Ovary (tissue), 10 donors: ENCODE measurements at places on chromosomes 5 and 9.

GRCh38 chr5:150122536-150123481 is 32.8 kb downstream of the PDGFRB start:
- DNase-seq: no peak

DNA sequence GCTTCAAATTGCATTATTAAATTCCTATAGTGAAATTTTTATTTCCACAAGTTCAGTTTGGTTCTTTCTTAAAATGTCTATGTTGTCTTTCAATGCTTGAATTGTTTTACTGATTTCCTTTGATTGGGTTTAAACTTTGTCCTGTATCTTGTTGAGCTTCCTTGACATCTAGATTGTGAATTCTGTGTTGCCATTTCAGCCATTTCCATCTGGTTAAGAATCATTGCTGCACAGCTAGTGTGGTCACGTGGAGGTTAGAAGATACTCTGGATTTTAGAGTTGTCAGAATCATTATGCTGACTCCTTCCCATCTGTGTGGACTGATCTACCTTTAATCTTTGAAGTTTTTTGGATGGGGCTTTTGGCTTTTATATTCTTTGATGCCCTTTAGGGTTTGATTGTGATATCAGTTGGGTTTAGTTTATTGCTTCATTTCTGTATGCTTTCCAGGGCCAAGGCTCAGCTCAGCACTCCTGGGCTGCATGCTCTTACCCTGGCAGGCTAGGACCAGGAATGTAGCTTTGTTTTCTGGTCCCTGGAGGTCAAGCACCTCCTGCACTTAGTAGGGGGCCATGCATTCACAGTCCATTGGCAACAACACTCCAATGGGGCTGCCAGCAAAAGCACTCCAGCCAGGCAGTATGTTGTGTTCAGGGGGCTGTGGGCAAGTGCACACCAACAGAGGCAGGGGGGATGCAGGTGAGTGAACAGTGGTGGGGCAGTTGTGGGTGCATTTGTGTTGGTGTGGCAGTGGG is 141.4 kb downstream of the PRR16 start:
- no peak for DNase-seq

DNA sequence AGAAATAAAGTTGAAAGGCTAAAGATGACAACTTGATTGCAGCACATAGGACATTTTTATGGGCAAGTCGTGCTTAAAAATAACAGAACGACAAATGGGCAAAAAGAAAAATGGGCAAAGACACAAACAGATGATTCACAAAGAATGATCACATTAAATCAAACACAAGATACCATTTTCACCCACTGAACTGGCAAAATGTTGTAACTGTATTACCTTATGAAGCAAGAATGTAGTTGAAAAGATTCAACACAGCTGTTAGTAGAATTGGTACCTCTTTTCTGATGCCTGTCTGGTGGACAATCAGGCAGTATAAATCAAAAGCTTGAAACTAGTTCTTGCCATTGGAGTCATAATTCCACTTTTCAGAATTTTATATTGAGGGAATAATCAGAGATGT is 81.0 kb upstream of the PALM2AKAP2 start:
- no peak for DNase-seq

DNA sequence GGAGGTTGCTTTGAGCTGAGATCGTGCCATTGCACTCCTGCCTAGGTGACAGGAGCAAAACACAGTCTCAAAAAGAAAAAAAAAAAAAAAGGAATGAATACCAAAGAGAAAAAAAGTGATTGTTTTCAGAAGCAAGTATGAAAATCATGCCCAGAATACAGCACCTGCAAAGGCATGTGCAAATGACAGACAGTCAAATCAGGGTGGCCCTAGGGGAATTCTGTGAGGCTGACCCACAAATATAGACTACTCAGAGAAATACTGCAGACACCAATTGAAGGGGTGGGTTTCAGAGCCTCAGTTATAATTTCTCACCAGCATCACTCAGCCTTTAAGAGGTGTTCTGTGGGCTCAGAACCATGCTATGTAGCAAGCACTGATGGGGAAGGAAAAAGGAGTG is 28.6 kb downstream of the DCAF12 start:
- no peak for DNase-seq

DNA sequence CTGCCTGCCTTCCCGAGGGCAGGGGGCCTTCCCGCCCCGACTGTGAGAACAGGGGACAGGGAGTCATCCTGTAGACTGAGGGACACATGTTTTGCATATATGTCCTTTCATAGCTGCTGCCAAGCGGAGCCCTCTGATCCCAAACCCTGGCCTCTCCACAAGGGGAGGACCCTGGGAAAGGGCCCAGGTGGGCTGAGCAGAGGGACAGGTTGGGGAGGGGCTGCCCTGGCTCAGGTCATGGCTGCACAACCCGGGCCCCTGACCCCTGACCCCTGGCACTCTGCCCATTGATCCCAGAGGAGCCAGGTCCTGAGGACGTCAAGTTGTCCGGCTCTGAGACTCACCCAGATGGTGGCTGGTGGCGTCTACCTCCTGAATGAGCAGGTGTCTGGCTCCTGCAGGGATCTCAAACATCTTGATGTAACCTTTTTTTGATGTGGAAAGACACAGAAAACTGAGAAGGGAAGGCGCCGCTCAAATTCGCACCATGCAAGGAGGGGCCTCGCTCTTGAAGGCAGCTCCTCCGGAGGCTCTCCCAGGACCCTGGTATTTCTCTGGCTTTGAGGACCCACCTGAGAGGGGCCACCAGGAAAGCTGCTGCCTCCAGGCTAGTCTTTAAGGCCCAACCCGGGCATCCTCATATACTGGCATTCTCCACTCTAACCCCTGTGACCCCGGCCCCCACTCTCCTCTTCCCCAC is 71.9 kb downstream of the ZNF354C start:
- no peak for DNase-seq

DNA sequence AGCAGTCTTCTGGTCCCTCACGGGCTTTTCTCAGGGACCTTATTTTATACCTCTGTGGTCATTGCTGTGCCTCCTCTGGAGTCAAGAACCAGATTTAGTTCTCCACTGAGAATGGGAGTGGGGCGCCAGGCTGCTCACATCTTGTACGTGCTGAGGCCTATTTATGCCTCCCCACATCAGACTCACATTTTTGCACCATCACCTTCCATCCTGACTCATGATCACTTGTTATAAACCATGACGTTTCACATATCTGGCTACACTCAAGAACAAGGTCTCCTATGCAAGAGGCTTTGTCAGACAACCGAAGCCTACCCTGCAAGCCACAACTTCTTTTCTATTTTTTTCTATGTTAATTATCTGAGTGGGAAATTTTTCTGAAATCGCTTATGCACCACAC is 10.7 kb downstream of the PRUNE2 start:
- no peak for DNase-seq

- DNase-seq: no peak
These were observed 136.2 kb upstream of the LPCAT1 start for GRCh38 chr5:1660001-1660400.

- no peak for DNase-seq
These were observed 45.7 kb downstream of the FXN start for GRCh38 chr9:69081261-69081660.

- no peak for DNase-seq
These were observed 240.5 kb upstream of the CHD1 start for GRCh38 chr5:99169309-99169708.

GRCh38 chr5:127028822-127029457 is 1.4 kb downstream of the MARCHF3 start:
- DNase-seq: peak; percentile 47

DNA sequence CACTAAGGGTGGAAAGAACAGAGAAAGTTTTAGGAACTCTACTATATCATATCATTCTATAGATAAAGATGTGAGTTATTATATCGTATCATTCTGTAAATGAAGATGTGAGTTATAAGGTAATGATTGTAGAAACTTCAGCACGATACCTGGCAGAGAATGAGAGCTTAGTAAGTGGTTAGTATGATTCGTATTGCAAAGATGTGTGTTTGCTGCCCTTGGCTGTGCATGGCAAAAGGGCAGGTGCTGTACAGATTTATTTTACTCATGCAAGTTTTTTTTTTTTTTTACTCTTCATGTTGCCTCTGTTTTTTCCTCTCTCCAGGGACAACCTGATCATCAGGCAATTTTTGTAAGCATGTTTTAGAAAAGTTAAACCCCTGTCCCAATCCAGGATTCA is 83.3 kb downstream of the EGFLAM start:
- DNase-seq: no peak

DNA sequence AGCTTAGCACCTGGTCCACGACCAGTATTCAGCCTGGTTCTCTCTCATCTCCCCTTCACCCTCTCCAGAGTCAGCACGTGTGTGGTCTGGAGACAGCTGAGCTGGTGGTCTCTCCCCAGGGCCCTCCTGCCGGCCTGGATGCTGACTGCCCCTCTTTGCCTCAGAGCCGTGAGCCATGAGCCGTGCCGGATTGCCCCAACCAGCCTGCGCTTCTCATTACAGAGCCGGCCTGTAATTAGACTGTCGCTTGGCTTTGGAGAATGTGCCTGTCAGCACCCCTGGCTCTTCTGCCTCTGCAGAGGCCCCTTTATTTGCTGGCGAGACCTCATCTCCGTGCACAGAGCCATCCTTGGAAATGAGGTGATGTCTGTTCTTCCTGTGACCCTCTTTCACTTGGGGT is 118.7 kb upstream of the BOD1 start:
- no peak for DNase-seq

DNA sequence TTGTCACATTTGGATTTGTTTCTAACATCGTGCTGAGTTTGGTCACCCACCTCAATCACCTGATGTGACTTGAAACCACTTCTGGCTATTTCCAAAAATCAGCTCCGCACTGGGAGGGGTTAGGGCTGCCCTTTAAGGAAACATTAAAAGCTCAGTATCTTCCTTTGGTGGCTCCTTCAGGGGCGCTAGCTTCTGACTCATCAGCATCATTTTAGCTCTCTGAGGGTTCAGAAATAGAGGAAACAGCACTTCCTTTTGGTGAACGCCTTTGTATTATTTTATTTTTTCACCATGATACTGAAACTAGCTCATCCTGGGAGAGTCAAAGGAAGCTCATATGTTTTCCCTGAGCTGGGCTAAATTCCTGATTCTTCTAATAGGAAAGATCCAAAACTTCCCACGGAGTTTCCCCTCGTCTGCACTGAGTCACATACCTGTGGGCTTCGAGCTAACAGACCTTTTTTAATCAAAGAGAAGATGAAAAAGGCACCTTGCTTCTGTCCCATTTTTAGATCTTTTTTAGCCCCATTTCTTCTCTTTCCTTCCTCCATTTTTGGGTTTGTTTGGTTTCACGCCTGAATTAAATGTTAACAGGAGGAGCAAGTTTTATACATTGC is 48.2 kb downstream of the ROPN1L start:
- no peak for DNase-seq

DNA sequence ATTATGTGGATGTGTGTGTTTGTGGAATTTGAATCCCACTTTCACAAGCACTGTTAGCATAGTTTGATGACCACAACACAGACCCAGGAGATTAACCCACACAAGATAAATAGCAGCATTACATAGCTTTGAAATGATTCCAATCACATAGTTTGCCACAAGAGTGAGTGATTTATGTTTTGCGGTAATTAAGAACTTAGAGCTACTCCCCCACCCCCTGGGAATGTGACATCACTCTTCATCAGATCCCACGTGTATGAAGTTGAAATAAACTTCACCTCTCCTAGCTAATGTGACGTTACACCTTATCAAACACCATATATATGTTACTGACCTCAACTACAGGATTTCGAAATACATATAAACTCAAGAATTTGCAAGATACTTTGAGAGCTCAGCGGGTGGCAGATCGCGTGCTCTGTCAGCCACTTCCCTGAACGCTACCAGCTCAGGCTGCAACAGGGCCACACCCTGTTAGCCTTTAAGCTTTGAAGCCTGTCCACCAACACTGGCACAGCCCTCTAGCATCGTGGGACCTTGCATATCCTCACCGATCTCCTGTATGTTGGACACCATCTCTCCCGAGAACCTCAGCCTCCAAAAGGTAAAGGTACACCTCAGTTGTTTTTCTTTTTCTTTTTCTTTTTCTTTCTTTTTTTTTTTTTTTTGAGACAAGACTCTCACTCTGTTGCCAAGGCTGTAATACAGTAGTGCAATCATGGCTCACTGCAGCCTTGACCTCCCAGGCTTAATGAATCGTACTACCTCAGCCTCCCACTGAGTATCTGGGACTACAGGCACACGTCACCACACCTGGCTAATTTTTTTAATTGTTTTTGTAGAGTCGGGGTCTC is 1.7 kb upstream of the AGTPBP1 start:
- DNase-seq: no peak

DNA sequence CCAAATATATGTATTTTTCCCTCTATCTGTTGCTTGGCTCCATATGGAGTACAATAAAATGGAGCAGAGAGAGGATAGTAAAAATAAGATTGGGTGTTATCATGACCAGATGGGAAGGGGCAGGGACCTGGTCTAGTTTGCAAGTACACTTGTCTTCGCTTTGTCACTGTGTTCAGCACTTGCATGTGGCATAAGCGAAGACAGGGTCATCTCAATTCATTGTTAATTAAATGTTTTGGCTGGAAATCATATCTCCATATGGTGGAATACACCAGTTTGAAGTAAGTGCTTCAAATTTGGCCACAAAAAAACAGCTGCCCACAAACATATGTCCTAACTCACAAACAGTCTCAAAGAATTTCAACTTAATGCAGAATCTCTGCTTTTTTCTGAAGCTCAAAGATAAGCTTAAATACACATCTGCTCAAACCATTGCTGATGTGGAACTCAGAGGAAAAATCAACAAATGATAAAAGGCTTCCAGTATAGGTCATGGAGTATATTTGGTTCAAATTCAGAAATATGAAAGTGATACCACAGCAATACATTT is 865.4 kb downstream of the TLE4 start:
- no peak for DNase-seq

GRCh38 chr9:94277885-94278536 is 18.9 kb downstream of the ZNF169 start:
- no peak for DNase-seq

DNA sequence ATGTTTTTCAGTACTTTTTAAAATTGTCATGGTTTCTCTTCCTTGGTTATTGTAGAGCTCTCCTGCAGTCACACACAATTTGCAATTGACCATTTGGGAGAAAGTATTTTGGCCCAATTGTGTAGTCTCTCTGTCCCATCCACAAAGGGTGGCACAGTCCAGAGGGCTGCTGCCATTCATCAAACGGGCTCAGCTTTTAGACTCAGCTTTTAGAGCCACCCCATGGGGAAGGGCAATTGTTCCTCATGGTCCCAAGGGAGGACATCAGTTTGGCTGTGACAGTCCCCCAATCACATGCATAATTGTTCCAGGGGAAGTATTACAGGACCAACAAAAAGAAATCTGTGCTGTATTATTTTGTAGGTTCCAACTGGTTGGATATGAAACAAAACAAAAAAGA is 207.6 kb downstream of the ZNF462 start:
- DNase-seq: no peak

GRCh38 chr9:17531642-17532254 is 47.1 kb upstream of the SH3GL2 start:
- DNase-seq: no peak

GRCh38 chr5:143533978-143534760 is 130.7 kb upstream of the NR3C1 start:
- DNase-seq: no peak

GRCh38 chr9:106880081-106880480 is 17.1 kb downstream of the ZNF462 start:
- DNase-seq: no peak

- no peak for DNase-seq
These were observed 355.9 kb downstream of the RAB3C start for GRCh38 chr5:58938563-58939424.

GRCh38 chr5:56608217-56608925 is 207.0 kb upstream of the MAP3K1 start:
- DNase-seq: no peak
